Neural crest cell (in vitro differentiated cells): ENCODE measurements at places on chromosomes 6 and 20. TPM values are rescaled to one million over a fixed set of nuclear protein-coding genes. Genes with fewer than 3 reads are reported as not detected.
A peak's percentile ranks its signal among the peaks of the same experiment; 100 is the strongest.

DNA sequence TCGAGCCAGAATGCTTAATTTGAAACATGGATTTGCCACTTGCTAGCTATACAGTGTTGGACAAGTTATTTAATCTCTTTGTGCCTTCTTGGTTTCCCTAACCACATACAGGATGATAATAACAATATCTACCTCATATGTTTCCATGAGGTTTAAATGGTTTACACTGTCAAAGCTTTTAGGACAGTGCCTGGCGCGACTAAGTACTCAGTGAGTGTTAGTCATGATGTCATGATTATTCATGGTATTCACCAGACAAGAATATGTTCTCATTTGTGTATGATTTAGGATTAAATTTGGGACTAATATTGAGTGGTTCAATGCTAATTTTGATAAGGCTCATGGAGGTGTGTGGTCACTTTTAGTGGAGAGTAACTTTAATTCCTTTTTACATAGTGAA, 167.4 kb downstream of the EYA4 start:
- H3K4me3 ChIP-seq = no peak overlapping the region
- no peak for DNase-seq
- H3K4me1 ChIP-seq = peaks cover 8% of the 10 kb centered on the region
- H3K27ac ChIP-seq = no peak overlapping the region
- no peaks in the 10 kb centered on the region for H3K27me3 ChIP-seq

GRCh38 chr6:78911218-78911940, 44.0 kb downstream of the IRAK1BP1 start:
- peaks cover 24% of the 10 kb centered on the region for H3K27me3 ChIP-seq
- H3K36me3 ChIP-seq = peaks cover 39% of the 10 kb centered on the region
- H3K27ac ChIP-seq = no peak overlapping the region
- H3K4me3 ChIP-seq = peak overlapping the region; percentile 48

The PRDM1 gene
- total RNA-seq = 1.2 and 1.7 TPM in 2 replicates

GRCh38 chr20:3677733-3678132, 4.1 kb downstream of the ADAM33 start:
- peaks cover 60% of the 10 kb centered on the region for H3K27me3 ChIP-seq
- no peaks in the 10 kb centered on the region for H3K36me3 ChIP-seq
- peaks cover 9% of the 10 kb centered on the region for H3K4me1 ChIP-seq
- H3K27ac ChIP-seq = no peak overlapping the region

The TTK gene
- total RNA-seq = 45.0 and 45.5 TPM in 2 replicates

GRCh38 chr6:136922685-136923006, 545 bp downstream of the SLC35D3 start:
- H3K27me3 ChIP-seq = peaks cover 60% of the 10 kb centered on the region
- H3K4me1 ChIP-seq = peaks cover 6% of the 10 kb centered on the region
- H3K4me3 ChIP-seq = peak overlapping the region; percentile 81
- no peak for DNase-seq
- H3K27ac ChIP-seq = no peak overlapping the region

- H3K36me3 ChIP-seq = no peaks in the 10 kb centered on the region
- peaks cover 23% of the 10 kb centered on the region for H3K4me1 ChIP-seq
- H3K27ac ChIP-seq = peak overlapping the region; percentile 29
- peaks cover 3% of the 10 kb centered on the region for H3K27me3 ChIP-seq
These were observed 57.2 kb downstream of the RAB44 start for GRCh38 chr6:36754582-36755434.

The SLPI gene
- not detected in 2 replicates for total RNA-seq

The RIPK1 gene
- total RNA-seq = 12.1 and 12.2 TPM in 2 replicates

- H3K4me1 ChIP-seq = no peaks in the 10 kb centered on the region
- no peak for DNase-seq
- no peak overlapping the region for H3K4me3 ChIP-seq
- no peaks in the 10 kb centered on the region for H3K27me3 ChIP-seq
- no peak overlapping the region for H3K27ac ChIP-seq
These were observed 9.9 kb downstream of the ANKRD66 start for GRCh38 chr6:46756469-46757213.

The DEF6 gene
- 1.8 and 1.9 TPM in 2 replicates for total RNA-seq

GRCh38 chr20:21020659-21021471, 85.3 kb downstream of the LINC00237 start:
- H3K4me1 ChIP-seq = peaks cover 51% of the 10 kb centered on the region
- no peak for DNase-seq

The MAP7 gene
- total RNA-seq = 1.3 and 1.4 TPM in 2 replicates

DNA sequence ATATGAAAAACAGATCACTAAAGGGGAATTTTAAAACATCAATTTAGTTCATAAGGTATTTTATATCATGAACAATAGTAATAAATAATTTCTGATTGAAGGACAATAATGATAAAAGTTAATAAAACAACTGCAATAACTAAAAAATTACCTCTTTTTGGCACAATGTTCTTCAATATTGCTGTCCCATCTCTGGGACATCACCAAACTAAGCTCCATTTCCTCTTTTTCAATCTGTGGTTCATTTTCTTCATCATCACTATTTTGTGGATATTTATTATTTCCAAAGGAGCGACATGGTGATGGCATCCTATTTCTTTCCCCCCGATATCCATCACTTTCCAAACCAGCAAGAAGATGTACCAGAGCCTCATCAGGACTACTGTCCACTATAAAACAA, 103.2 kb downstream of the REV3L start:
- H3K4me3 ChIP-seq = no peak overlapping the region
- H3K27ac ChIP-seq = no peak overlapping the region
- peaks cover 22% of the 10 kb centered on the region for H3K36me3 ChIP-seq
- H3K27me3 ChIP-seq = no peaks in the 10 kb centered on the region
- H3K4me1 ChIP-seq = no peaks in the 10 kb centered on the region
- DNase-seq = no peak

- H3K27me3 ChIP-seq = no peaks in the 10 kb centered on the region
- DNase-seq = no peak
- H3K4me3 ChIP-seq = no peak overlapping the region
- H3K36me3 ChIP-seq = peaks cover 6% of the 10 kb centered on the region
- H3K27ac ChIP-seq = no peak overlapping the region
These were observed 57.4 kb downstream of the CD83 start for GRCh38 chr6:14174996-14175395.
